ENCODE measurements at places on chromosomes 4 and X.

- DNase-seq: no peak
These were observed 60.3 kb downstream of the BEND2 start for GRCh38 chrX:18160369-18160768.

GRCh38 chr4:124642846-124643245 lies 69.7 kb downstream of the ANKRD50 start:
- DNase-seq: no peak

GRCh38 chr4:174835536-174835935 lies 6.5 kb upstream of the GLRA3 start:
- no peak for DNase-seq

DNA sequence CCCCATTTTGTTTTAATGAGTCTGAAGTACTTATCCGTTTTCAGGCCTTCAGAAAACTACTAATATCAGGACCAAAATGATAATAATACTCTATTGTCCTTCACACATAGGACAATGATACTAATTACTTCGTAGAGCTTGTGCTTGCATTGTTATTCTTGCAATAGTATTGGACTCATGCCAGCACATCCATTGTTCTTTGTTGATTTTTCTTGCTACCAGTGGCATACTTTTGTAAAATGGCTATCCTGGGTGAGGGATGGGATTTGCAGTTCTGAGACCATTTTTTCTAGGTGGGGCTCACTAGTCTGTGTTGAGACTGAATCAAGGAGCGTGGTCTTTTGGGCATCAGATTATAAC lies 195.3 kb downstream of the MAML3 start:
- DNase-seq: no peak

GRCh38 chr4:130563185-130563888 lies 1467.4 kb downstream of the C4orf33 start:
- DNase-seq: no peak

DNA sequence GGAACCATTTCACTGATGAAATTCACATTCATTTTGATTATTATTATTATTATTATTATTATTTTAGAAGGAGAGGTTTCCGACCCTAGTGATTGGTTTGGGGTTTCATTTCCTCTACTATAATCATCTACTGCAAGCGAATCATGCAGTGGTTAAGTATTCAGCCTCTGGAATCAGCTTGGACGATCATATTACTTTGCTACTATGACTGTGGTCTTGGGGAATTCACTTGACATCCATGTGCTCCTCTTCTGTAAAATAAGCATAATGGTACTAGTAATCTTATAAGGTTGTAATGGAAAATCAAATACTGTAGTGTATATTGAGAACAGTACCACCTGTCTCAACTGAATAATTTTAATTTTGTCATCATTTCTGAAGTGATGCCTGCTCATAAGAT lies 132.1 kb upstream of the SLC4A4 start:
- DNase-seq: no peak

DNA sequence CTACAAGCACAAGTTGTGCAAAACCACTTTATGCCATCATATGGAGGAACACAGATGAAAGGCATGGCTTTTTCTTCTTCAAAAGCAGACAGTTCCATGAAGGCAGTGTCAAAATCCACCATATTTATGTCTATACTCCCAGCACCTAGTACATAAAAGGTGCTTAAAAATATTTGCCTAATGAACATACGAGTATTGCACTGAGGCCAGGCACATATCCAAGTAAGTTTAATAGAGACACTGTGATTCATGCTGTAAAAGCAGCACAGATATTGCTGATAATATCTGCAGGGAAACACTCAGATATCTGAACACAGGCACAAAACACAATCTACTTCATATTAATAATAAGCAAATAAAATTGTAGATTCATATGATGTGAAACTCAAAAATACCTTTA lies 48.1 kb upstream of the CXCL8 start:
- no peak for DNase-seq

All from activated gamma-delta T cell treated with anti-CD3 and anti-CD28 coated beads, Interleukin-2, amount 50 U/mL, for 16 hours (primary cell).